ENCODE measurements at places on chromosomes 6 and 20.

GRCh38 chr6:42043787-42044475, 6.4 kb upstream of the TAF8 start:
- peak; percentile 84 for DNase-seq

GRCh38 chr6:95120984-95121383, 456.4 kb upstream of the MANEA start:
- no peak for DNase-seq

DNA sequence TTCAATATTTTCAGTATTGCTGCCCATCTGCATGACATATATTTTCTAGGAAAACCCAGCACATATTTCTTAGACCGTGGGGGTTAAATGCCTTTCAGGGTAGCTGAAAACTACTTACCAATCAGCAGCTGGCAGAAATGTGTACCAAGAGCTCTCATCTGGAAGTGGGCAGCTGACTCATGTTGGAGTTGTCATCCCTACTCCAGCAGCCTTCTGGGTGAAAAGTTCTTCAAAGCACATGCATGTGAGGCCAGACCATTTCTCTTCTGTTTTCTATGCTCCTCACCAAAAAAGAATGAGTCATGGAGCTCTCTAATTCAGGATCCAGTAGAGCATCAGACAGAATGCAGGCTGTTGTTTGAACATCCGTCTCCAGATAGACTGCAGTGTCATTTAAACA, 135.5 kb downstream of the PAX1 start:
- no peak for DNase-seq

GRCh38 chr20:40713508-40713907, 24.5 kb upstream of the MAFB start:
- DNase-seq, result no peak

GRCh38 chr20:51058017-51058416, 35.1 kb upstream of the KCNG1 start:
- no peak for DNase-seq

- DNase-seq, result no peak
Observed at GRCh38 chr6:168585441-168585840, 144.5 kb downstream of the SMOC2 start.

DNA sequence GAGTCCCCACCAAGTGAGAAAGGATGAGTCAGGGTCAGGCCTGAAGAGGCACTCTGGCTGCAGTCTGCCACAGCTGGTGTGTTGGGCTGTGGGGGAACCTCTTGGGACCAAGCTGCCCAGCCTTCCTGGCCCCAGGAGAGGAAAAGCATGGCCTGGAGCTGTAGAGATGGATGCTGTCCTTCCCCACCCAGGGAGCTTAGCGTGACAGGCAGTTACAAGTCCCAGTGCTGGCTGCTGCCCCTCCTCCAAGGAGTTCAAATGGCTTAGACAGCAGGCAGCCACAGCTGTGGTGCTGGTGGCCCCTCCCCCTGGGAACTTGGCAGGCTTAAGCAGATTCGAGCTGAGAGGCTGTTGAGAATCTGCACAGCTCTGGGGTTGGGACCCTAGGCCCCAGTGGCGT, 253.2 kb downstream of the PLCB1 start:
- DNase-seq, result no peak

GRCh38 chr20:37574199-37574890, 46.7 kb upstream of the BLCAP start:
- no peak for DNase-seq

- DNase-seq, result no peak
Observed at GRCh38 chr20:49437057-49437456, 45.4 kb downstream of the KCNB1 start.

All from HEK293T (cell line).